LHCN-M2 (cell line): ENCODE measurements at places on chromosomes 7 and 10. TPM values are rescaled to one million over a fixed set of nuclear protein-coding genes. Genes with fewer than 3 reads are reported as not detected.

GRCh38 chr10:100826031-100826651 is 80.8 kb downstream of the PAX2 start:
- DNase-seq, result no peak

DNA sequence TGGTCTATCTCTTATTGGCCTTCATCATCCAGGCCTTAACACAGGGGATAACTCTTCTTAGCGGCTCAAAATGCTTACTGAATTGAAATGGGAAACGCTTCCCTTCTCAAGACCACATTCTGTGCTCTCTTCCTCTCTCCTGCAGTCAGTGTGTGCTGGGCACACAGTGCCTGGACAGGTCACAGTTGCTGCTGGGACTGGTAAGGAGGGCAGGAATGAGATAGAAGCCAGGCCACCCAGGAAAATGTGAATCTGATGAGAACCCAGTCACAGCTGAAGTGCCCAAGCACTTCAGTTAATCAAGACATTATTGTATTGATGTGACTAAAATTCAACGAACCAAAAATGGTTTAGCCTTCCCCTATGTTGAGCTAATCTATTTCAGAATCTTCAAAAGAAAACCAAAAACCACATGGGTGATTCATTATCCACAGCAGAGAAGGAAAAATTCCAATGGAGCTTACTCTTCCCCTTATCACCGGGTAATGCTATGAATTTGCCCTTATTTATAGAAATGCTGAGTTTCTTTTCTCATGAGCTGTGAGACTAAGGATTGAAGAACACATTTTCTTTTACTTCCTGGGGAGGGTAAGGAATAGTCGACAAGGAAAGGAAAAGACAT is 41.2 kb upstream of the PLPP4 start:
- peak; percentile 70 for DNase-seq

- peak; percentile 4 for DNase-seq
These were observed 7.1 kb upstream of the MGMT start for GRCh38 chr10:129459762-129460539.

DNA sequence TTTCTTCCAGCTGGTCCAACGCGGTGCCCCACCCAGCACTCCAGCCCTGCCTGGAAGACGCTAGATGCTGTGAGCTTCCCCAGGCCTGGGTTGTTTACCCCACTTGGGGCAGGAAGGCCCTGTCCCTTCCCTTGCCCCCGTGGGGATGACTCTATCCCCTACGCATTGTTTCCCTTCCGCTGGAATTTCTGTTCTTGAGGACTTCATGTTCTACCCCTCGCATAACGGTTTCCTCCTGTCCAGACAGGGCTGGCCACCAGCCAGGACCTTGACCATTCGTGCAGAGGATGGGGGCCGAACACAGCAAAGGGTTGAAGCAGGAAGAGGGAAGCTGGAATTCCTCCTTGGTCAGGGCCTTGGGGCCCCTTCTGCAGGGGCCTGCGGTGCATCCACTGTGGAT is 14.7 kb upstream of the SERPINE1 start:
- DNase-seq, result peak; percentile 99

- DNase-seq, result no peak
These were observed 47.7 kb upstream of the ITGB8 start for GRCh38 chr7:20282959-20283358.

DNA sequence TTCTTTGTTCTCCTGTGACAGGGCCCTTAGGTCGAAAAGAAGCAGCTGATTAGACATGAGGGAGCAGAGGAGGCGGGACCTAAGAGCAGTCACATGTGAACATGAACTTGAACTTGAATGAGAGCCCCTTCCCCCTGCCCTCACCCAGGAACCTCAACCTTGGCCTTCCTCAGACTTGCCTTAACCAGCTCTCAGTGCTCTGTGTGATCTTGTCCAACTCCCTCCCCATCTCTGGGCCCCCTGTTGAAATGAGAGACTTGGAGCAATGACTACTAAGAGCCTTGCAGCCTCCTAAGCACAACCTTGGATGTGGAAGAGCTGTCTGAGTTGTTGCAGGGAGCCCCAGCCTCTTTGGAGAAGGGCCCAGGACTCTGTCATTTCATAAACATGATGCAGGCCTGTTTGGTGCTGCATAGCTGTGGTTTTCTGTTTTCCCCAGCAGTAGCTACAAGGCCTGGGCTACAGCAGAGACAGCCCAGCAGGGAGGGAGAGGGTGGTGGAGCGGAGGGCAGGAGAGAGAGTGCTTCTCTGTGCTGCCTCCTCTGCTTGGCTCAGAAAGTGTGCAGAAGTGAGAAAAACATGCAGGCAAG is 123.9 kb upstream of the ZMIZ1 start:
- DNase-seq, result peak; percentile 89

DNA sequence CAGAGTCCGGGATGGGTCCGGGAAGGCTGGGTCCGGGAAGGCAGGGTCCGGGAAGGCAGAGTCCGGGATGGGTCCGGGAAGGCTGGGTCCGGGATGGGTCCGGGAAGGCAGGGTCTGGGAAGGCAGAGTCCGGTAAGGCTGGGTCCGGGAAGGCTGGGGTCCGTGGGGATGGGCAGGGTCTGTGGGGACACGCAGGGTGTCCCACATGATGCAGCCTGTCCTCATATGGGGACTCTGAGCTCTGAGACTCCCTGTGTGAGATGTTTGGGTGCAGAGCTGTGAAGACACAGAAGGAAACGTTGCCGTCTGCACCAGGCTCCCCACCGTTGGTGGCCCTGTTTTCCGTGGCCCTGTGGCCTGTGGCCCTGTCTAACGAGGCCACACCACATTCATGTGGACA is 45.7 kb upstream of the ADGRA1 start:
- DNase-seq, result no peak

DNA sequence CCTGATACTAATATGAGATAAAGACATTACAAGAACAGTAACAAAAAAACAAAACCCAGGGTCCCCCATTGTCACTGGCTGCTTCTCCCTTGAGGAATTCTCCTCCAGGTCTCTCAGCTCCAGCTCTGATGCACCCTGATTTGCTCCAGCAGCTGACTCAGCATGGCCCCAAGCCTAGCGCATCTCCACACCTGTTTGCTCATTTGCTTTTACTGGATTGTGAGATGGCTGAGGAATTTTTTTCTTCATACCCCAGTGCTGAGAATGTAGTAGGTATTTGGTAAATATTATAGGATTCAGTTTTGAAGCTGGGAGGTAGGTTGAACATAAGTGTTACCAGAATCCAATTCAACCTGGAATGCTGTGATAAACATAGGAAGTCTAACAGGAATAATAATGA is 171.9 kb downstream of the PKD1L1 start:
- DNase-seq, result peak; percentile 73

GRCh38 chr10:104957178-104957841 is 316.2 kb downstream of the SORCS3 start:
- DNase-seq, result no peak

GRCh38 chr10:71769279-71769823 is 4.0 kb downstream of the VSIR start:
- no peak for DNase-seq

- peak; percentile 32 for DNase-seq
These were observed 64.9 kb downstream of the CRPPA start for GRCh38 chr7:16356301-16356958.

- peak; percentile 37 for DNase-seq
These were observed 769.7 kb downstream of the TNS3 start for GRCh38 chr7:46812101-46812675.

DNA sequence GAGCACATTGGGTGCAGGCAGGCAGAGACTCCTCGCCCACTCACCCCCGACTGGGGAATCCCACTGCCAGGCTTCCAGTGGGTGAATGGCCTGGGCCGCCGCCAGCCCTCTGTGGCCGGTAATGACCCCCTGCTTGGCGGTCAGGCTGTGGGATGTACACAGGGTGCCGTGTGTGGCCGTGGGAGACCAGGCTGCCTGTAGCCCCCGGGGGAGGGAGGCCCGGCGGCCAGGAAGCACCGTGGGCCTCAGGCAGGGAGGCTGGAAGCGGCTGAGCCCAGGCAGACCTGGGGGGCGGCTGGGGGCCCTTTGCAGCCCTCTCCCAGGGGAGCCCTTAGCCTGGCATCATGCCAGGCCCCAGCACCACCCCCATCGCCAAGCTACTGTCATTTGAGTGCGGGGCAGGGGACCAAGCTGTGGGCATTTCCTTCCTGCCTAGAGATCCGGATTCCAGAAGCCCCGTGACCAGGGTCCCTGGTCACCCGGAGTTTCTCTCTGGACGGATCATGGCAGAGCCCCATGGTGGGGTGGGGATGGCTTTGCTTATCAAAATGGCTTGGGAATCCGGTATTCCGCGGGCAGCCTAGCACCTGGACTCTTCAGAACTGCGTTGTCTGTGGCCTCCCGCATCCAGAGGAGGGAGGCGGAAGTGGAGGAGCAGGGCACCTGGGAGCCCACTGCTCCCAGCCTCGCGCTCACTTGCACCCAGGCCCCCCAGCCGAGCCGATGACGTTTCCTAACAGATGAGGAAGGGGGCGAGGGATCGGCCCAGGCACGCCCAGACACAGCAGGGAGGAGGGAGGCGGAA is 1.1 kb downstream of the TTYH3 start:
- DNase-seq, result peak; percentile 71

DNA sequence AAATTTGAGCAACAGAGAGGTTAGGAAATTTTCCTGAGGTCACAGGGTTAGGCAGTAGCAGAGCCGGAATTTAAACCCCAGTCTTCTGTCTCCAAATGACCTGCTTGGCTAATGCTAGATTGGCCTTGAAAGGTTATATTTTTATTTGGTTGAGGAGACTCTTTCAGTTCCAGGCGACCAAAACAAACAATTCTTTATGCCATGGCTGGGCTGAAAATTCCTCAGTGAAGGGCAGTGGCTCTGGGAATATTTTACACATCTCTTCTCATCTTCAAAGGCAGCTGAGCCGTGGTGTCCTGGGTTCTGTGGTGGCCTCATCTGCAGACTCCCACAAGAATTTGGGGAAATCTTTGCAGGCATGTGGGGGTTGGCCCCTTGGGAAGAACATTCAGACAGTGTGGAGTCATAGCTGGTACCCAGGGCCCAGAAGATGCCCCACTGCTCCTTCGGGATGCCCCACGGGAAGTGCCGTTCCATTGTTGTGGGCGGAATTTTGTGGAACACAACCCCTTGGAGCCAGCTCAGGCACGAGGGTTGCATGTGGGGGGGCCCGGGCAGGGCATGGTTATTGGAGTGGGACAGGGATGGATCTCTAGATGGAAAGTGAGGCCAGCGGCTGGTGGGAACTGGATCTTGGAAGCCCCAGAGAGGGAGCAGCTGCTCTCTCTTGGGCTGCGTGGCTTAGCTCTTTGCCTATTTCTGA is 33.2 kb downstream of the RPS24 start:
- peak; percentile 21 for DNase-seq

- no peak for DNase-seq
These were observed 669.3 kb downstream of the AUTS2 start for GRCh38 chr7:70267381-70268120.

DNA sequence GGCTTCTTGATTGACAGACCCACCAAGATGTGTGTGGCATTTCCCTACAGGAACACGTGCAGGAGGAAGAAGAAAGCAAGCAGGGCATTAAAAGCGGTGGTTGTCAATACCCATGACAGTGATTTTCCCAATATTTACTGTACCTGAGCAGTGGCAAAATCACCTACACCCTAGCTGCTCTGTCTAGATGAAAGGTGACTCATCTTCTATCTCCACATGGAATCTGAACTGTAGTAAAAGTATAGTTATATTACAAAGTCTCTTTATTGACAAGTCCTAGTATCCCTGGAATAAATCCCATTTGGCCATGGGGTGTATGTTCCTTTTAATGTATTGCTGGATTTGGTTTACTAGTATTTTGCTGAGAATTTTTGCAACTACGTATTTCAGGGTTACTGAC is 458.8 kb upstream of the SORCS1 start:
- no peak for DNase-seq

- peak; percentile 80 for DNase-seq
These were observed 648 bp upstream of the TMEM243 start for GRCh38 chr7:87220026-87220733.

GRCh38 chr7:103391976-103392375 is 44.5 kb downstream of the PSMC2 start:
- no peak for DNase-seq

GRCh38 chr10:22437620-22438588 is 92.6 kb downstream of the SPAG6 start:
- no peak for DNase-seq

DNA sequence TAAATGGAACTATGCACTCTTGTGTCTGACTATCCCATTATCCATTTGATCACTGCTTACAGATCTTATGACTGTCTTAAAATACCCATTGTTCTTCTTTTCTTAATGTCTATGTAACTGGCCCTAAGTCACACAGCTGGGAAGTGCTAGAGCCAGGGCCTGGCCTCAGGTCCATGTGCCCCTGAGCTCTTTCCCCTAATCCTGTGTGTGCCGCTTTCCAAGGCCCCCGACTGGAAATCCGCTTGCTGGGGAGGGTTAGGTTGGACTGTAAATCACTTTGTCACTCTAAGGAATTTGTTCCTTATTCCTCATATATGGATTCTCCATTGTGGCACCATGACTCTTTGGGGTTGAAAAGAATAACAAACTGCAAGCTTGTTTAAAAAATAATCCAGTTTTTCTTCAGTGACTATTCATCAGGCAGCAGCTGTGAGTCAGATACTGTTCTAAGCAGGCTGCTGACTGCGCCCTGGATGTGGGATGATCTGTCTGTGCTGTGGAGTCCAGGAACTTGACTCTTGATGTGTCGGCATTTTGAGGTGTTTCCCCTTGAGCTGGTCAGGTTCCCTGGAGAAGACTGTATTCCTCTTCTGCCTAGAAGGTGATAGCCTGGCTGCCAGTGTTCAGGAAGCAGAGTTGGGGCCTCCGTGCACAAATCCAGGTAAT is 236.3 kb downstream of the SDK1 start:
- peak; percentile 84 for DNase-seq

- DNase-seq, result no peak
These were observed 348.0 kb downstream of the SORCS1 start for GRCh38 chr10:106816318-106817085.

DNA sequence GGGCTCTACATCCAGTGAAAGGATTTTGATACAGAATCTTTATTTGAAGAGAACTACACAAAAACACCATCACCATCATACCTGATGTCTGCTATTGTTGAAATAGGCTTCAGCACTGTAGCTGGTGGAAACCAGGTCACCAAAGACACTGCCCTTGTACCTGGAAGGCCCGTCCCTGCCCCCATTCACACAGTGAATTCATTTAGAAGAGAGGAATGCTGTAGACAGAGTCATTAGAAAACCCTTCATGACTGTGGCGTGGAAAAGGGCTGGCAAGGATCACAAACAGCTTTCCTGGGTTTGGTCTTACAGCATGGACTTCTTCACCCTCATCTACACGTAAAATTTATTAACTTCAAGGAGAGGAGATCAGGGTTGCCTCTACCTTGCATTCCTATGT is 202.0 kb upstream of the NRP1 start:
- no peak for DNase-seq

Gene CHAT
- total RNA-seq, result not detected in 2 replicates

Gene GRM3
- not detected in 2 replicates for total RNA-seq

Gene LRIT1
- not detected in 2 replicates for total RNA-seq

Gene CUZD1
- total RNA-seq, result 2.5 and 4.8 TPM in 2 replicates

Gene TRIM50
- total RNA-seq, result not detected in 2 replicates

Gene BMPER
- total RNA-seq, result 4.1 and 5.1 TPM in 2 replicates

Gene ZNF853
- 0.38 and 0.69 TPM in 2 replicates for total RNA-seq

Gene AGAP9
- 2.2 and 2.3 TPM in 2 replicates for total RNA-seq

Gene HOXA2
- 0.46 and 0.51 TPM in 2 replicates for total RNA-seq

Gene PSTK
- 5.6 and 9.4 TPM in 2 replicates for total RNA-seq

Gene TMEM254
- total RNA-seq, result 9.1 and 11.7 TPM in 2 replicates

Gene PDE1C
- total RNA-seq, result 0.06 TPM in 1 of 2 replicates, not detected in the other

Gene FGFBP3
- total RNA-seq, result 0.40 and 0.64 TPM in 2 replicates

Gene SFTPD
- total RNA-seq, result not detected in 2 replicates

Gene MINDY4
- 3.7 and 5.1 TPM in 2 replicates for total RNA-seq

Gene LLCFC1
- total RNA-seq, result not detected in 2 replicates

Gene TRIM73
- 0.29 and 0.83 TPM in 2 replicates for total RNA-seq
